ENCODE measurements at places on chromosomes 12 and 14.

- DNase-seq: no peak
Measured at GRCh38 chr12:46387670-46388069, 15.1 kb upstream of the SLC38A2 start.

DNA sequence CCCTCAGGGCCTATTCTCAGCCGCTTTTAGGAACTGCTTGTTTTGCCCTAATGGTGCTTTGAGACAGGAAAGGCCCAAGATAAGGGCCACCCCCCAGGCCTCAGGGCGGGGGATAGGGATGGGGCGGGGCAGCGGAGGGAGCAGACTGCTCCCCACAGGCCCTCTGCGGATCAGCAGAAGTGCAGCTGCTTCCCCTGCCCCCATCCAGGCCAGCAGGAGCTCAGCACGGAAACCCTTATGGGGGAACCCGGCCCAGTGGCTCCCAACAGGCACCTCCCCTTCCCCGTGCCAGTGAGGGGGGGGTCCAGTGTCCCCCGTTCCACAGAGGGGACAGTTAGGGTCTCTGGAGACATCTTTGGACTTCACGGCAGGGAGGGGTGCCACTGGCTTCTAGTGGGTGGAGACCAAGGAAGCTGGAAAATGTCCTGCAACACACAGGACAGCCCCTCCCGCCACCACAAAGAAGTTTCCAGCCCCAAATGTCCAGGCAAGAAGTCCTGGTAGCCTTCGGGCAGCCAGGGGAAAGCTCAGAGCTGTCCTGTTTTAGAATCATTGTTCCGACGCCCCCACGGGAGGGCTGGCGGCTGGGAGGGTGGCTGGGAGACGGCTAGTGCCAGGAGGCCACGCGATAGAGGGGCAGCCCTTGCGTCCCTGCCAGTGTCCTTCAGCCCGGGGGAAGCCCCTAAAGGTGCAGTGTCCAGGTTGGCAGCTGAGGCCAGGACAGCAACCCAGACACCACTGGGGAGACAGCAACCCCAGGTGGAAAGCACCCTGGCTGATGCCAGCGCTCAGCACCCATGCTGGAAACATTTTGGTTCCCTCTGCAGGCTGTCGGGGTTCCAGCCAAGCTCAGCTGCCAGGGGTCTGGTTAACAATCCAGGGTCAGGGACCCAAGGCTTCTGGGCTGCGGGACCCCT, 10.4 kb upstream of the GPR132 start:
- DNase-seq: no peak

DNA sequence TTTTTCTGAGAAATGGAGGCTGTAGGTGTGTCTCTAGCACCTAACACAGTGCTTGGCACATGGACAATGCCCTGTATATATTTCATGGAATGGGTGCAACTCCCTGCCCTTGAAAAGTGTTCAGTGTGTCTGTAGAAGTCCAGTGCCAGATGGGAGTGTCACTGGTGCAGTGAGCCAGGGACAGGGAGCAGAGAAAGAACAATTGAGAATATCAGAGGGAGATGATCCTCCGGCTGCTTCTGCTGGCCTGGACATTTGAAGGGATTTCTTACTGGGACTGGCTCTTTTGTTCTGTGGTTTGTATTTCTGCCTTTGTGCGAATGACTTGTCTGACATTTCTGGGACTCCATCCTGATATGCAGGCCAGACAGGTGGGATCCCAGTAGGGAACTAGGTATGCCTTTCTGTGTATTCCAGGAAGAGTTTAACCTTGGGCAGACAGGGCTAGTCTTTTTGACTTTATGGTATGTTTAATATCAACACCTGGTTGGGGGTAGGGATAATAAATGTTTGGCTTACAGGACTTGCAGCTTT, 328.0 kb downstream of the NRXN3 start:
- no peak for DNase-seq

- DNase-seq: peak; percentile 68
Measured at GRCh38 chr12:57008178-57008577, 1.8 kb upstream of the ZBTB39 start.

- DNase-seq: peak; percentile 9
Measured at GRCh38 chr14:87049950-87050349, 943.0 kb downstream of the GALC start.

DNA sequence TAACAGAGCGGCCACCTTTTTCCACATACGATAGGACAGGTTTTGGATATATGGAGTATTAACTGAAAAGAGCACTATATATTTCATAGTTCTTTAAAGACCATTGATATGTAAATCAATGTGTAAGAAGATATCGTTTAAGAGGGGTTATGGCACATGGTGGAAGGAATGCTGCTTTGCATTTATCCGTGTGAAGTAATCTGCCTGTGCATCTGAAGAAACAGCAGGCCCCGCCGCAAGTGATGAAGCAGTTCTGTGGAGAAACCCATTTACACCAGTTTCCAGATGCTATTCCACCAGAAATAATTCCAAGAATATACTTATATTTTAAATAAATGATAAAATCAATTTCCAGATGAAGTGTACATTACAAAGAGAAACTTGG, 72.4 kb downstream of the BICD1 start:
- no peak for DNase-seq

DNA sequence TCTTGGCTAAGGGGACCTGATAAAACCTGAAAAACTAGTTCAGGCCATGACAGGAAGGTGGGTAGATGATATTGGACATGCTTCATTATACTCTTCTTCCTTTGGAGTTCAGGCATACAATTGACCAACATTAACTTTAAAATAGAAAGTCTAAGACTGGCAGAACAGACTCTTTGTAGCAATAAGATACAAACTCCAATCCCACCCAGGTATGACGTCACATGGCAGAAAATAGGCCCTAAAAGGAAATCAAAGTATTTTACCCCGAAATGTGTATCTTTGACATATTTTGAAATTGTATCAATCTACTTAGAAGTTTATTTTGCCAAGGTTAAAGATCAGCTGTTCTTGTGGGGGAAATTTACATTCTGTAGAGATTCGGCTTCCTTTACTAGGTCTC, 198.1 kb upstream of the LRIG3 start:
- no peak for DNase-seq

Data from SW 1271 (cell line).